Cerebellar nuclear complex (tissue), 1 donor: ENCODE measurements at places on chromosomes 11 and 22.

- DNase-seq, result no peak
These were observed 520.0 kb upstream of the LUZP2 start for GRCh38 chr11:23976841-23977271.

GRCh38 chr11:134332189-134332631 is 422 bp downstream of the GLB1L2 start:
- no peak for DNase-seq

DNA sequence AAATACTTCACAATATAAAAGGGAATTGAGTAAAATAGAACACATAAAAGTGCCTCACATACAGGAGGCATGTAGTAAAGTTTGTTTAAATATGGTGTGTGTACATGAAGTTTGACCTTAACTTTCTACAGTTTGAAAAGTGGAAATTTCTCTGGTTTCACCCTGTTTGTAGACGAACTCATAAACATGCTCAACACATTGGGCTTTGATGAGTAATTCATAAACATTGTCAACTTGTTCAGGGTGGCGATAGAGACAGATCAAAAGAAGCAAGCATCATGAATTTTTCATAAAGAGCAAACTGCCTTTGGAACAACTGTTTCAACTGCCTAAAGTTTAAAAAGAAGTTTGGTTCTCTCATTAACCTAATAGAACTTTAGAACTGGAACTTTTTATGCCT is 9.1 kb downstream of the SLN start:
- no peak for DNase-seq

DNA sequence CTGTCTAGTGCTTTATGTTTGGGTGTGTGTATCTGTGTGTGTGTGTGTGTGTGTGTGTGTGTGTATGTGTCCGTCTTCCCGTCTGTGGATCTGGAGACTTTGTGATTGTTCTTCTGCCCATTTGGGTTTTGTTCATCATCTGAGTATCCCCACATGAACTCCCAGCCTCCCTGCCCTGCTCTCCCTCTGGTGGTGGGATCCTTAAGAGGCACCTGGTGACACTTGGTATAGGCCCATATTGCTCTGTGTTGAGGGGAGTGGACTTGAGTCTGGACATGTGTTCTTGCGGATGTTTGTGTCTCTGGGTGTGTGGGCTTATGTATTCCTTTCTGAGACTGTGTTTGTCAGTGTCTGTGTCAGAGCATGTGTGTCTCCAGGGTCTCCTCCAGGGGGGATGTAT is 15.3 kb downstream of the RCOR2 start:
- DNase-seq, result no peak

- DNase-seq, result no peak
These were observed 86.3 kb upstream of the HMGXB4 start for GRCh38 chr22:35170716-35171697.

GRCh38 chr11:2092956-2093412 is 46.2 kb downstream of the IGF2 start:
- no peak for DNase-seq

DNA sequence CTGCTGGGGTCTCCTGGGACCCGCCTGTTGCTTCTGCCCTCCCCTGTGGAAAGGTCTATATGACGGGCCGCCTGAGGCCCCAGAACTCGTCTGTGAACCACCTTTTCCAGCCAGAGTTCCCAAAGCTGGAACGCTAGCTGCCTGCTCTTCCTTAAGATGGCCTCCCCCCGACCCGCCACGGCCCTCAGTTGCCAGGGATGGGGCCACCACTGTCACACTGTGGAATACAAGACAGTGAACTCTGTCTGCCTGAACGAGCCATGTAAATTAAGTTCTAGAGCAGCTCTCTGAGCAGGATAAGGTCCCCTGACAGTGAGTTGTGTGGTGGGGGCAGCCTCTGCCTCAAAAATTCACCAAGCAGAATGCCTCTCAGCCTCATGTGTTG is 10.3 kb downstream of the CHADL start:
- DNase-seq, result no peak

- DNase-seq, result no peak
These were observed 360.3 kb upstream of the PDGFD start for GRCh38 chr11:104524254-104524653.

DNA sequence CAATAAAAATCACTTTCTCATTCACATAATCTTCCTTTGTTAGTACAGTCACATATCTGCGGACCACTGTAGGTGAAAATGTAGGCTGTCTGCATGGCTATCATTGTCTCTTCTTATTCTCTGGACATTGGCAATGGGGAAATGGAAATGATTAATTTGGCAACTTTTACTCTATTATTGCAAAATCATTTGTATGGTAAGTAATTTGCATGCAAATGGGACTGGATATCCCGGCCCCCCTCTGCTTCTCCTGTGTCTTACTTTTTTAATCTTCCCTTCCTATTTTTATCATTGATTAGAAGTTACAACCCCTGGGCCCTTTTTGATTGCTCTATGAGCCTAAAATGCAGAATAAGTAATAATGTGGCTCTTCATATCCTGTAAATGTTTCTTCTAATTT is 6.0 kb downstream of the GRK3 start:
- no peak for DNase-seq

- DNase-seq, result no peak
These were observed 19.9 kb downstream of the TP53I11 start for GRCh38 chr11:44930588-44931302.

DNA sequence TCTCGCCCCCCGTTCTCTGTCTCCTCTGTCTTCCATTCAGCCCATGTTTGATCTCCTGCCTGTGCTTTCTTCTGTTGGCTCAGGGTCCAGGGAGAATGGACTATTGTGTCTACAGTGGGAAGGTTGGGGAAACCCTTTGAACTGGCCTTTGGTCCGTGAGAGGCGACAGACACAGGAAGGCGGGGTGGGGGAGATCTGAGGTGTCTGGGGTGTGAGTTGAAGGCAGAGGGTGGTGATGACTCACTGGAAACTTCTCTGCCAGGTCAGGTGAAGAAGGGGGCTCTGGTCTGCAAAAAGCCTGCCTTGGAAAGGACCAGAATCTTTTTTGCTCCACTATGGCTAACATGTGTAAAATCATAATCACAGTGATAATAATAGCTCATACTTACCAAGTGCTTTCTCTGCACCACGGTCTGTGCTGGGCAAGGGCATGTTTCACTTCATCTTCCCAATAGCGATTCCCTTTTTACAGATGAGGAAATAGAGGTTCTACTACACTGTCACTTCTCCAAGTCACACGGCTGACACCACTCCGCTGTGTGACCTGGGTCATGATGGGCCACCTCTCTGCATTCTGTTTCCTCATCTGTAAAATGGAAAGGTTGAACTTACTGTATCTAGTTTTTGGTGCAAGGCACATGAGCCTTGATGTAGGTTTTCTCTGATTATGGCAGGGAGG is 99.8 kb upstream of the ALX4 start:
- no peak for DNase-seq

DNA sequence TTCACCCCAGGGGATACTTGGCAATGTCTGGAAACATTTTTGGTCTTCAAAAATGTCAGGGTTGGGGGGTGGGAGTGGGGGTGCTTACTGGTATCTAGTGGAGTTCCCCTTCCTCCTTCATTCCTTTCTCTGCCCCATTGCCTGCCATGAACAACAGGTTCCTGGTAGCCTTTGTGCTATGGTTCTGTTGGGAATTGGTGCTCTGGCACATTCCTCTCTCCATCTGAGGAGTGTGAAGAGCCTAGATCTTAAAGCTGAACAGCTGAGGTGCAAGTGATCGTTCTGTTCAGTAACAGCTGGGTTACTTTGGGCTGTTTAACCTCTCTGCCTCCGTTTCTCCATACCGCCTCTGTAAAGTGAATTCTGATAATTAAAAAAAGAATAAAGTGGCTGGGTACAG is 64.3 kb downstream of the C22orf31 start:
- no peak for DNase-seq

DNA sequence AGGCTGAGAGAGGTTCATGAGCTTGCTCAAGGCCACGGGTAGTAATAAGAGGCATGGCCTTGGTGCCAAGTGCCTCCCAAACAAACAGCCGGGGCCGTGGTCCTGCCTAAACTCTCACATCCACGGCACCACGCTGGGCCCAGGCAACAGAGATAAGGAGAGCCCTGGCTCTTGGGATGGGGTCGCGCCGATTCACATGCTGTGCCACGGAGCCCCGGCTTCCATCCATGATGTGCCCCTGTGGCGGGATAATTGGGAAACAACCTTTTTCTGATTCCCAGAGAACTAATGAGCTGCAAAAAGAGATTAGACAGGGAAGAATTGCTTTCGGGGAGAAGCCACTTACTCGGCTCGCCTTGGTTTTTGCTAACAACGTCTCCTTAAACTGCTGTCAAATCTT is 22.0 kb downstream of the TP53AIP1 start:
- no peak for DNase-seq

- DNase-seq, result no peak
These were observed 75.5 kb downstream of the SCN3B start for GRCh38 chr11:123578778-123579481.

DNA sequence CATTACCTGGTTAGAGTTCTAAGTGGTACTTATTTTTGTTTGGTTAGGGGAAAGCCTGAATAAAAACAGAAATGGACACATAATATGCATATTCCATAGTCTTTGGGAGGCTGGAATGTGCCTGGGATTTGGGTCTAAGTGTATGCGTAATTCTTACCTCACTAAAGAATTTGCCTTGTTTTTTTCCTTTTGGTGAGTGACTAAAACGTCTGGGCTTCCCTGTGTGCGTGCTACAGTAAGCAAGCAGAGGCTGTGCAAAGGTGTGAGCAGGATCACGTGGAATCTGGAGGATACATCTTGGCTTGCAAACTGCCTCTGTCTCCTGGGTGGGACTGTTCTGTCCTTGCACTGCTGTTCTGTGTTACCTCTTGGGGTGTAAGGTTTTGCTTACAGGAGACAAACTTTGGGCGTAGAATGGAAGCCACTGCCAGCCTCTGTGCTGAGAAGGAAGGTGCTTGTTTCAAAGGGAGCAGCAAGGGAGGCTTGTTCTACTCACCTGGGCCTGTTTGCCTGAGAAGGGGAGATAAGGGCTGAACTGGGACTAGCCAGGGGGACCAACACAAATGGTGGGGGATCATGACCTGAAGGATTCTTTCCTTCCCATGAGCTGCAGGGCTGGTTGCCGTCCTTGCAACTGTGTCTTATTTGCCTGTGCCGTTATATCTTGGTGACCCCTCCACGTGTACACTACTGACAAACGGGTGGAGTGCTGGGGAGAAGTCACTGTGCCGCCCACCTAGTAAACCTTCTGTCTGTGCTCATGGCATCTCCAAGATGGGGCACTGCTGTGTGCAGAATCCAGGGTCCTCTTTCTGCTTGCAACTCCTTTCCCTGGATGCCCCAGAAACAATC is 4.5 kb downstream of the NEAT1 start:
- DNase-seq, result no peak

DNA sequence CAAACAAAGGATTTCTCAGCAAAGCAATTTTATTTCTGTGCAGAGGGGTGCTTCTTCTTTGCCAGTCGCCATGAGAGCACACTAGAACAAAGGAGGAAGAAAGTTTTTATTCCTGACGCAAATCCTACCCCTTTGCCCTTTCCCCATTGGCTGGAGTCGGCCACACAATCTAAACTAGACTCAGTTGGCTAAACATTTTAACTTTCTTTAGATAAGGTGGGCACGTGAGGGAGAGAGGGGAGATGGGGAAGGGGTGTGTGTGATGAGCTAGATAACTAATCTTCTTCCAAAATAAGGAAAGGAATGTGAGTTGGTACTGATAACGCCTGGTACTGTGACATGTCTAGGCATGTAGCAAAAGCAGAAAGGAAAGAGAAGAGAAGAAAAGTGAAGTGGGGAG is 626 bp downstream of the TRIM22 start:
- no peak for DNase-seq

DNA sequence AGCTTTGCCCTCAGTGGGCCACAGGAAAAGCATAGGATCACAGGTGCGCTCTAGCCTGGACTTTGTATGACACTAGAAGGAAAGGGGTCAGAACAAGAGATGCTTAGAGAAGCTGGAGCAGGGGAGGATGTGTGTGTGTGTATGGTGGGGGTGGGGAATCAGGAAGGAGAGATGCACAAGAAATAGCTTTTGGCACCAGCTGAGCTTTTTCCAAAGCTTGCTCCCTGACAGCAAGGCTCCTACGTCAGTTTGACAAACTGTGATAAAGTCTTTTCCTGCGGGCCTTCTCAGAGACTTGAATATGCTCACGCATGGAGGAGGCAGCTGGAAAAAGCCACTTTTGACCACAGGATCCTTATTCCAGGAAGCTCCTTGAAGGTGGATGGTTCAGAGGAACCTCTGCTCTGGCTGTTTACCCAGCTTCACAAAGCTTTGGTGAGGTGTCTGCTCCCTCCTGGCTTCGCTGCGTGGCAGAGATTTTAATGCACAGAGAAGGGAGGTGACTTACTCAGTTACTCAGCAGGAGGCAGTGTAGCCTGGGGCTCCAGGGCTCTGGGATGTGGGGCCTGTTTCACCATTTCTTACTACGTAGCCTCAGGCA is 3.9 kb downstream of the CDC42EP1 start:
- DNase-seq, result no peak

GRCh38 chr11:82924522-82925224 is 23.1 kb downstream of the DDIAS start:
- DNase-seq, result no peak

DNA sequence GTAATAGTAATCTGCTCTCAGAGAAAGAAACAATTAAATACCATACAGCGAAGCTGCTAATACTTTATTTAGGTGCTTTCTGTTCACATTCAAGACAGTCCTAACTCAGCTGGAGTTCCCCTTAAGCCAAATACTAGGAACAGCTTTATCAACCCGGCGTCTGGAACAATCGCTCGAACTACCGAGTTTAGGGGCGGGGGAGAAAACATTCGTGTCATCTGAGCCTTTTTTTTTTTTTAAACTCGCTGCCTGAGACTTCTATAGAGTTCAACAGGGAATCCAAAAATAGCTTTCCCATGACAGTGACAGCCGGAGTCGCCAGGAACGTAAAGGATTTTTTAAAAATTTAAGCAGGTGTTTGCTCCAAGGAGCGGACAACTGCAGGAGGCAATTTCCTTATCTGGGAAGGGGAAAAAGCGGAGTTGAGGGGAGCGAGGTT is 852 bp downstream of the TRAF6 start:
- no peak for DNase-seq

GRCh38 chr11:129865701-129866100 is 29.7 kb downstream of the NFRKB start:
- no peak for DNase-seq

DNA sequence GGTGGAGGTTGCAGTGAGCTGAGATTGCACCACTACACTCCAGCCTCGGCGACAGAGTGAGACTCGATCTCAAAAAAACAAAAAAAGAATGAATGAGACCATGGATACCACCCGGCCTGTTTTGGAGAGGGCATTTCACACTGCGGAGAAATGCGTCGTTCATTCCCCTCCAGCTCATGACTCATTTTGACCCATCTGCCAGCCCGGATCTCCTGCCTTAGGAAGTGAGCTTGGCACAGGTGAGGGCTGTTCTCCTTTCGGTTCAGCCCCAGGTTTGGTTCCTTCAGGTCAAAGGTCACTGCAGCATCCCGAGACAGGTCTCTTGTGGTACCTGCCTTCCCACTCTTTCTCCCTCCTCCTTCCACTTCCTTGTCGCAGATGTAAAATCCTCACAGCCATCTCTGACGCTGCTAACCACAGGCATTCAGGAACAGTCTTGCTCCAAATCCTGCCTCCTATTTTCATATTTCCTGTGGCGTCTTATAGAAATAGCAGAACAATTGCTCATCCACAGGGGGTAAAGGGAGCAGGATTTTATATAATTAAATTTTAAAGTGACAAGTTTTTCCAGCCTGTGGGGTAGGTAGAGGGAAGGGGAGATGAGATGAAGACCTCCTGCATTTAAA is 517.9 kb downstream of the NTM start:
- DNase-seq, result no peak

GRCh38 chr11:61488651-61489291 is 19.8 kb upstream of the LRRC10B start:
- DNase-seq, result no peak

GRCh38 chr11:20934516-20934915 is 265.1 kb downstream of the NELL1 start:
- DNase-seq, result no peak

GRCh38 chr11:8777907-8778767 is 95.5 kb downstream of the RPL27A start:
- DNase-seq, result no peak
